ENCODE measurements at places on chromosomes 16 and 17.

GRCh38 chr16:54946909-54947308 lies 16.2 kb downstream of the IRX5 start:
- no peak for DNase-seq

GRCh38 chr17:51036084-51036483 lies 84.6 kb downstream of the SPAG9 start:
- DNase-seq, result no peak

GRCh38 chr17:37614823-37615222 lies 5.6 kb upstream of the SYNRG start:
- no peak for DNase-seq

DNA sequence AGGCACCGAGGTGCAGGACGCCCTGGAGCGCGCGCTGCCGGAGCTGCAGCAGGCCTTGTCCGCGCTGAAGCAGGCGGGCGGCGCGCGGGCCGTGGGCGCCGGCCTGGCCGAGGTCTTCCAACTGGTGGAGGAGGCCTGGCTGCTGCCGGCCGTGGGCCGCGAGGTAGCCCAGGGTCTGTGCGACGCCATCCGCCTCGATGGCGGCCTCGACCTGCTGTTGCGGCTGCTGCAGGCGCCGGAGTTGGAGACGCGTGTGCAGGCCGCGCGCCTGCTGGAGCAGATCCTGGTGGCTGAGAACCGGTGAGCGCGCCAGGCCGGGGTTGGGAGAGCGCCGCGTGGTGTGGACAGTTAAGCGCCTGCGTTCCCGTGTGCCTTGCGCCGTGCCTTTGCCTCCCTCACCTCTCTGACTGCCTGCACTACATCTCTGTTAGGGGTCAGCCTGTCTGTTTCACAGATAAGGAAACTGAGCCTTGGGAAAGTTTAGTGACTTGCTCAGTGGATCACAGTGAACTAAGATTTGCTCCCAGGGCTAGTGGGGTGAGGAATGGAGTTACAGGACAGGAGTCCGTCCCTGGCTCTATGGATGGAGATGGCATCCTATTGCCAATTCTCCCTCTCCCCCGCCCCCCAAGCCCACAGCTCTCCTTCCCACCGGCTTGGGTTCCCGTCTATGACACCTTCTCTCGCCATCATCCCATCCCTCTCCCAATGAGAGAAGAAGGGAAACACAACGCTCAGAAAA lies 880 bp downstream of the SARM1 start:
- peak; percentile 23 for DNase-seq

DNA sequence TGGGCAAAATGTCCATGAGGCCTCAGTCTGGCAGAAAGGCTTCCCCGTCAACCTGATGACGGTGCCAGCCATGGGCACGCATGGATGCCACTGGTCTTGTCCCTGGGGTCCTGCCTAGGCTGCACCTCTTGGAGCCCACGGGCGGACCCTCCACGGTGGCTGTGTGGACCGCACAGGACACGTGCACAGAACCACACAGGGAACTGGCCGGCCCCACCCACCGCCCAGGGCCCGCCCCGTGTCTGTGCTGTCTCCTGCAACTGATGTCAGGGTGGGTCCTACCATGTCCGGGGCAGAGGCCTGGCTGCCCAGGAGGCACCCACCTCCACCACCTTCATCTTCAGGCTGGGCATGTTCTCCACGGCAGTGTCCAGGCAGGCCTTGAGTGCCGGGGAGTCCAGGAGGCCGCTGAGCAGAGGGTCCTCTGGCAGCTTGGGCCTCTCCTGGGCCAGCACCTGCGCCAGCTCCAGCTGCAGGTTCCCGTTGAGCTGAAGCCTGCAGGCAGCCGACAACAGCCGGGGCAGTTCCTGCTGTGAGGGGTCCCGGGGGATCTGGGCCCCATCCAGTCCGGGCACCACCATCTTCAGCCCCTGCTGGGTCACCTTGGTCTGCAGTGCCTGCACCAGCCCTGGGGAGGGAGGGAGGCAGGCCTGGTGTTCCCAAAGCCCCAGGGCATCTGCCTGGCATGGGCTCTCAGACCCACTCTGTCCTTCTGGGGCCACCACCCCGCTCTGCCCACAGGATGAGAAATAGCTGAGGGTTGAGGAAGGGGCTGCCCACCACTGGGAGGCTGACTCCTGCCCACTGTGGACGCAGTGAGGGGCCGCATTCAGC lies 11.9 kb downstream of the FASN start:
- DNase-seq, result no peak

DNA sequence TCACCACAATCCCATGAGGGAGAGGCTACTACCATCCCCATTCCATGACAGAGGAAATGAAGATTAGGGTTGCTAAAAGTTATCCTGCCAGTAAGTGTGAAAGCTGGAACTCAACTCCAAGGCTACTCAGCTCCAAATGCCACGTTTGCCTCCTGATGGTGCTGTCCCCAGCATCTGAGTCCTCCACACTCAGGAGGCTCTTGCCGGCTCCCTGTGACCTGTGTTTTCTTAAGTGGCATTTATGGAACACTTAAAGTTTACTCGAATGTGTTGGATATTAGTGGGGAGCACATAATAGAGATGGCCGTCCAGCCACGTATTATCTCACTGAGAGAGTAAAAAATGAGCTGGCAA lies 267.9 kb downstream of the CBLN1 start:
- DNase-seq, result no peak

DNA sequence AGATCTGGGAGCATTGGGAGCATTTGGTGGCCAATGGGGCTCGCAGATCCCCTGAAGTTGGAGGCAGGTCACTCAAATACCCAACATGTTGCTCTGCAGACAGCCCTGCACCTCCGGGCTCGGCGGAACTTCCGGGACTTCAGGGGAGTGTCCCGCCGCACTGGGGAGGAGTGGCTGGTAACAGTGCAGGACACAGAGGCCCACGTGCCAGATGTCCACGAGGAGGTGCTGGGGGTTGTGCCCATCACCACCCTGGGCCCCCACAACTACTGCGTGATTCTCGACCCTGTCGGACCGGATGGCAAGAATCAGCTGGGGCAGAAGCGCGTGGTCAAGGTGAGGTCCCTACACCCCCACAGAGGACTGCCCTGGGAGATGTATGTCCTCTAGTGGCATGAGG lies 16.4 kb downstream of the MVP start:
- no peak for DNase-seq

GRCh38 chr16:27582883-27583282 lies 32.9 kb downstream of the KATNIP start:
- no peak for DNase-seq

DNA sequence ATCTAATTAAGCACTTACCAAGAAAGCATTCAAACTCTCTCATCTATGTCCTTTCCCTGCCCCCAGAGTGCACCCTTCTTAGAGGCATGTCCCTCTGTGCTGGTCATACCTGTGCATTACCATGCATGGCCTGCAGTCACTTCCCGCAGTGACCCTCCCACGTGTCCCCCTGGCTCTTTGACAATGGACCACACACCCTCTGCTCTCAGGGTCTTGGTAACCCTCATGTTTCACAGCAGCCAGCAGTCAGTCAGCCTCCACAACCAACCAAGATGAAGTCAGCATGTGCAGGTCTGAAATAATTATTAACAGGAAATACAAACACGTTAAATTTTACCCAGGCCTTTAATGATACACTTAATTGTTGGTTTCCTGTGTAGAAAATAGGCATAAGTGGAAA lies 10.1 kb downstream of the KRT33A start:
- no peak for DNase-seq

GRCh38 chr17:72034000-72034399 lies 86.8 kb upstream of the SOX9 start:
- no peak for DNase-seq

DNA sequence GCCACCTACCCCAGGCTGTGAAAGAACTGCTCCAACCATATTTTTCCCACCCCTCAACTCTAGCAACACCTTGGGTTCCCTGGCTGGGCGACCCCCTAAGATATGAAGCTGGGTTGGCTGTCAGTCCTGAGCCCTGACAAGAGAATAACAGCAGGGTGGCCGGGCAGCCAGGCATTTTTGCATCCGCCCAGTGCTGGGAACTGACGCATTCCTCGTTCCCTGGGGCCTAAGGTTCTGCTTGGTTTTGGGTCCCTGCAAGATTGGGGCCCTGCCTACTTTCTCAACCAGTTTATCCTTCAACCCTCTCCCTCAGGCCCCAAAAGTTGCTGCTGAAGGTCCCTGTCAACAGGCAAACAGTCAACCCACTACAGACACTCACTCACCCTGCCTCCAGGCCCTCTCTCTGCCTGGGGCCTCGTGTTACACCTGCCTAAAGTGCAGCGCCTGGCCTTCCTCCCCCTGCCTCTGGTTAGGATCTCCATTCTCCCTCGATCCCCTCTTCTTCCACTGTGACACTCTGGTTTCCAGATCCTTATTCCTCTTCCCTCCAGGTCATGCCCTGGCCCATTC lies 151.5 kb downstream of the STX8 start:
- DNase-seq, result no peak

DNA sequence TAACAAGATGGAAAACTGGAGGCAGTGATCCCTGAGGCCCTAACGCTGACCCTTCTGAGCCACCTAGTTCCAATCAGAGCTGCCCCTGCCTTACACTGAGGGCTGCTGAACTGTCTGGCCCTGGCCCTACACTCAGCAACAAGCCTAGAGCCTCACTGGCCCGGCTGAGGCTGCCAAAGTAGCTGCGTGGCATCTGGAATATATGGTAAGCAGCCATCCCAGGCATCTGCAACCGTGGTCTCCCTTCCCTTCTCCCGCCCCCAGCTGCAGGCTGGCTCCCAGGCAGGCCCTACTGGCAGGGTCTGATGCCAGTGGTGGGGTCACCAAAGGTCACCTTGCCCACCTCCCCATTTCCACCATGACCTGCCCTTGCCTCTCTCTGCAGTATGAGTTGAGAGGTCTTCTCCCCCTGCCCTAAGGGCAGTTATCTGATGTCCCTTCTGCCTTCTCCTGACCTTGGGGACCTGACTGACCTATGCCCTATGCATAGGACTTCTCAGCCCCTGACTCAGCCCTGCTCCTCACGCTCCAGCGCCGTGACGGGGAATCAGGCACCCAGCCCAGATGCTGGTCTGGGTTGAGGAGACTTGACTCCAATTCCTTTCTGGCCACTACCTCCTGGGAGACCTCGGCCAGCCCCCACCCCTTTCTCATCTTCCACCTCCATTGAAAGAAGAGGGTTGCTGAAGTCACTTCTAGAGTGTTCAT lies 45.3 kb downstream of the CPNE2 start:
- DNase-seq, result no peak

DNA sequence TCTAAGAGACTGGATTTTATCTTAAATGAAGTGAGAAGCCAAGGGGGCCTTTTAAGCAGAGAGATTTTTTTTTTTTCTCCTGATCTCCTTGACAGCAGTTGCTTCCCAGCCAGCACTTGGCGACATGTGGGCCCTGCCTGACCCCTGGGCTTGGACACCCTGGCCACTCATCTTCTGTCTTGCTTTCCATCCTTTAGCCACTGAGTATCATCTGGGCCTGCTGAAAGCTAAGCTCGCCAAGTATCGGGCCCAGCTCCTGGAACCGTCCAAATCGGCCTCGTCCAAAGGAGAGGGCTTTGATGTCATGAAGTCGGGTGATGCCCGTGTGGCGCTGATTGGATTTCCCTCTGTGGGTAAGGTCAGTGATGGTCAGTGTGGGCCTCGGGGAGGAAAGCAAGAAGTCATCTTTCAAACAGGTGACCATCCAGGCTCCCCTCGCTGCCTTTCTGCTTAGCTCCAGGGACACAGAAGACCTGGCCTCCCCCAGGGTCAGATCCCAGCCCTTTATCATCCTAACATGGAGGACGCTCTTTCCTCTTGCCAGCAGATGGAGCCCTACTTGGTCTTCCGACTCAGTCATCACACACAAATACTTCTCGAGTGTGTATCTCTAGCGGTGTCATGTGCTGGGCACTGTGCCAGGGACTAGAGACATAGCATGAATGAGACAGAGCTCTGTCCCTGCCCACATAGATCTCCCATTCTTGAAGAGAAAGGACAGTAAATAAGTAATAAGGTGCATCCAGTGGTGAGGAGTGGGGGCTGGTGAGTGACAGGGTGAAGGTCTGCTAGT lies 6.1 kb downstream of the DRG2 start:
- no peak for DNase-seq

DNA sequence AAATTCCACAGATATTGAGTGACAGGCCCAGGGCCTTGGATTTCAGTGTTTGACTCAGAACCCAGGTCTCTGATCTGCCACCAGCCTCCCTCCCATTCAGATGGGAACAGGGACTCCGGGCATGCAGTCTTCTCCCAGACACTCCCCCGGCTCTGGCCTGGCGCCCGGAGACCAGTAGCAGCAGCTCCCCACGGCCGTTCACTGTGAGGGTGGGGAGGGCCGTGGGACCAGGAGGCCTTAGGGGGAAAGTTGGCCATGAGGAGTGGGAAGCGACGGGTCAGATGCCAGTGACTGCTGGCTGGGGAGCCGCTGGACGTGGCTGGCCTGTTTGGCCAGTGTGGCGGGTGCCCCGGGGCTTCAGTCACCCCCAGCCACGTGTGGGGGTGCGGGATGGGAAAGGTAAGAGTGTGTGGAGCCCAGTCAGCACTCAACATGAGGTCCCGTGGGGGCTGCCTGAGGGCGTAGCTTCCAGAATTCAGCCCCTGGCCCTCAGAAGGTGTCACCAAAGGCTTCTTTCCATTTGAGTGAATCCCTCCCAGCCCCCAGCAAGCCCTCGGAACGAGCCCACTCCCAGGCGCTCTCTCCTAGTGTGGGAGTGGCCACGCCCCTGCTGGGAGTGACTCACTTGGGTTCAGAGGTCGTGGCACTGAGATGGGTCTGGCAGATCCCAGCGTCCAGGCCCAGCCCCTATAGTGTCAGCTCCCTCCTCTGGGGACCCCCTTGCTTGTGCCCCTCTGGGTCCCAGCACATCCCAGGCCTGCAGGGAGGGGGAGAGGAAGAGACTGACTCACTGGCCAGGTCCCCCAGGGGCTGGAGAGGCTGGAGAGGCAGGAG lies 309.4 kb downstream of the SEC14L1 start:
- DNase-seq, result peak; percentile 67

DNA sequence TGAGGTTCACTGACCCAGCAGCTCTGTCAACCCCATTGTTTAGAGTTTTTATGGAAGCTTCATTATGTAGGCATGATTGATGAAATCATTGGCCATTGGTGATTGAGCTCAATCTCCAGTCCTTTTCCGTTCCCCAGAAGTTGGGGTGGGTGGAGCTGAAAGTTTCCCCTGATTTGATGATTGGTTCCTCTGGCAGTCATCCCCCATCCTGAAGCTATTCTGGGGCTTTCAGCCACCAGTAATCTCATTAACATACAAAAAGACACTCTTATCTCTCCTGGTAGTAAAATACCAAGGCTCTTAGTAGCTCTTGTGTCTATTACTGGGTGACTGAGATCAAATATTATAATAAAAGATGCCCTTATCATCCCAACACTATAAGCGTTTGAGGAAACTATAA lies 67.1 kb downstream of the TANC2 start:
- no peak for DNase-seq

GRCh38 chr17:72876413-72876812 lies 216.1 kb downstream of the SLC39A11 start:
- DNase-seq, result no peak

GRCh38 chr17:21375757-21376080 lies 438 bp upstream of the KCNJ12 start:
- DNase-seq, result no peak

All from T1000 (cell line).